ENCODE measurements at places on chromosomes 12 and 14.

GRCh38 chr14:47966076-47966810 is 290.8 kb upstream of the MDGA2 start:
- no peak for DNase-seq

GRCh38 chr14:101254805-101255764 is 306.2 kb upstream of the DIO3 start:
- no peak for DNase-seq

DNA sequence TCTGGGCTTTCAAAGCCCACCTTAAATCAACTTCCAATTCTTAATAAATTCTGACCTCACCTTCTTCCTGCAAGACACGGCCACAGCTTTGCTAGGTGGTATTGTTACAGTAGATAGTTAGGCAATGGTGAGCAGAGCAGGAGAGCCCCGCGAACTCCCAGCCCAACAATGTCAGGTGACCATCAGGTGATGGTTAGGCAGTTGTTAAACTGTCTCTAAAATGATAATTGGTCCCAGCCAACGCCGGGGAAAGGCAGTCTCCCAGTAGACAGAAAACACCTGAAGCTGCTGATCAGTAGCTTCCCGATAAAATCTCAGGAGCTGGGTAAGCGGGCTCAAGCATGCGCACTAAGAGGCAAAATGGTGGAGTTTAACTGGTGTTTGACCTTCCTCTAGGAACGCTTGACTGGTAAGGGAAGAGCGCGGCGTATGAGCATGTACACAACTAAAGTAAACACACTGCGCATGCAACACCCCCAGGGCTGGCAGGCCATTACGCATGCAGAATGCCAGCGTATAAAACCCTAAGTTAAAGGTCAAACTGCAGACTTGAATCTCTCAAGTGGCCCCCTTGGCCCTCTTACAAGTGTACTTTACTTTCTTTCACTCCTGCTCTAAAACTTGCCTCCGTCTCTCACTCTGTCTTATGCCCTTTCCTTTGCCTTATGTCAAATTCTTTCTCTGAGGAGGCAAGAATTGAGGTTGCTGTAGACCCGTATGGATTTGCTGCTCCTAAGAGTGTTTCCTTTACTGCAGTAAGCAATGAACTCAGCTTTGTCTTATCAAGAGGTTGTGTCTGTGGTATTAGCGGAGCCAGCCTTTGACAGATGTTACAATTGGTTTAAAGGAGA is 113.5 kb downstream of the C12orf75 start:
- no peak for DNase-seq

DNA sequence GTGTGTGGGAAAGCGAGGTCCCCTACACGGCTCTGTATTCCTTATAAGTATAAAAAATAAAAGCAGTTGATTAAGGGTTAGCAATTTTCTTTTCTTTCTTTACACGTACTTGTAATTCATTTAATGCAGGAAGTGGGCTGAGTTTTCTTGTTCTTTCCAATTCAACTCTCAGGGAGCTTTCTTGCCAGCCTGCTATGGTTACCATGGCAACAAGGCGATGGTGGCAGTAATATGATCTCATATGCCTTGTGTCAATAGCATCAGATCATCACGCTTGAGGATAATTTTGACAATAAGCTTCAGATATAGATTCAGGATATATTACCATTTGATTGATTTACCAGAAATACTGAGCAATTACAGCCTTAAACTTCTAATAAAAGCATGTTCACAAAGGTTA is 466.5 kb downstream of the APAF1 start:
- DNase-seq: no peak

GRCh38 chr14:68955164-68955850 is 23.8 kb downstream of the ACTN1 start:
- no peak for DNase-seq

- no peak for DNase-seq
These were observed 25.4 kb downstream of the HSPB8 start for GRCh38 chr12:119204131-119204530.

DNA sequence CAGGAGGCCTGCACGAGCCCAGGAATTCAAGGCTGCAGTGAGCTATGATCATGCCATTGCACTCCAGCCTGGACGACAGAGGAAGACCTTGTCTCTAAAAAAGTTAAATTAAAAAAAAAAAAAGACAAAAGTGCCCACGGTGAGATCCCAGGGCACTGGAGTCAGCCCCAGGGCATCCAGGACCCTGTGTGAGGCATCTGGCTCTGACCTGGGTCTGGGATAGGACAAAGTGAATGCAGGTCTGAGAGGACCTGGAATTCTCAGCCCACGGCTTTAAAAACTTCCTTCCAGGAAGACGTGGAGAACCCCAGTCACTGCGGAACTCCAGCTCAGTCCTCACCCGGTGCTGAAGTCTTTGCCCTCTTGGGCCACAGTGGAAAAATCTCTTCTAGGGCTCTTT is 33.1 kb downstream of the PHETA1 start:
- DNase-seq: no peak

DNA sequence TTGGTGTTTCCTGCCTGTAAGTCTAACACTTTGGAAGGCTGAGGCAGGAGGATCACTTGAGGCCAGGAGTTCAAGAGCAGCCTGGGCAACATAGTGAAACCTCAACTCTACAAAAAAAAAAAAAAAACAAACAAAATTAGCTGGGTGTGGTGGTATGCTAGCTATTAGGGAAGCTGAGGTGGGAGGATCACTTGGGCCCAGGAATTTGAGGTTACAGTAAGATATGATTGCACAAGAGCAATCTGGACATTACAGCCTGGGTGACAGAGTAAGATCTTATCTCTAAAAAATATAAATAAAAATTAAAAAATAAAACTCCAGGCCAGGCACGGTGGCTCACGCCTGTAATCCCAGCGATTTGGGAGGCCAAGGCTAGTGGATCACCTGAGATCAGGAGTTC is 39.8 kb upstream of the CMKLR1 start:
- DNase-seq: no peak

DNA sequence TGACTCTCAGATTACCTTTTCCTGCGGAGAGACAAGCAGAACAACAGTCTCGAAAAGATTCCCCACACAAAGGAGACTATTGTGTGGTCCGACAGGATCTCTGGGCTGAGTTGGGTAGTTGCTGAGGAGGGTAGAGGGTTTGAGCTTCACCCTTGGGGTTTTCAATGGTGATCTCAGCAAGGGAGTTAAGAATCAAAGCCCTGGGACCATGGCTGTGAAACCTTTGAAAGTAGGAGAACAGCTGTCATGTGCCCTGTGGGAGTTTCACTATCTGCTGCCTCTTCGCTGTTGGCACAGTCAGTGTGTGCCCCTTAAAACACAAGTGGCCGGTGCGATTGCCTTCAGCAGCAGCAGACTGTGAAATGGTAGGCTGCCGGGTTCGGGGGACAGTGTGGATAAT is 14.2 kb upstream of the PLEK2 start:
- no peak for DNase-seq

DNA sequence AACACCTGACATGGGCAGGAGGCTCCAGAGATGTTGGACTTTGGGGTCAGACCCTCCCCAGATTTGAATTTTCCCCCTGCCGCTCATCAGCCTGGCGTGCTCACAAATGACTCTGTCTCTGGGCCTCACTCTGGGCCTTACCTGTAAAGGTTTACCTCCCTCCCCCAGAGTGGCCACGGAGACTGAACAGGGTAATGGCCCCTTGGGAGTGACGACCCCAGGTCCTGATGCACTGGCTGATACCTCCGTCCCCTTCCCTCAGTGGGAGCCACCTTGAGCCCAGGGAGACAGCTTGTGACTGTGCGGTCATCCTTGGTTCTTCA is 7.0 kb downstream of the SLC25A29 start:
- no peak for DNase-seq

- no peak for DNase-seq
These were observed 286.2 kb downstream of the RAD51B start for GRCh38 chr14:68105816-68106215.

GRCh38 chr12:119630223-119630780 is 36.7 kb downstream of the TMEM233 start:
- DNase-seq: no peak

DNA sequence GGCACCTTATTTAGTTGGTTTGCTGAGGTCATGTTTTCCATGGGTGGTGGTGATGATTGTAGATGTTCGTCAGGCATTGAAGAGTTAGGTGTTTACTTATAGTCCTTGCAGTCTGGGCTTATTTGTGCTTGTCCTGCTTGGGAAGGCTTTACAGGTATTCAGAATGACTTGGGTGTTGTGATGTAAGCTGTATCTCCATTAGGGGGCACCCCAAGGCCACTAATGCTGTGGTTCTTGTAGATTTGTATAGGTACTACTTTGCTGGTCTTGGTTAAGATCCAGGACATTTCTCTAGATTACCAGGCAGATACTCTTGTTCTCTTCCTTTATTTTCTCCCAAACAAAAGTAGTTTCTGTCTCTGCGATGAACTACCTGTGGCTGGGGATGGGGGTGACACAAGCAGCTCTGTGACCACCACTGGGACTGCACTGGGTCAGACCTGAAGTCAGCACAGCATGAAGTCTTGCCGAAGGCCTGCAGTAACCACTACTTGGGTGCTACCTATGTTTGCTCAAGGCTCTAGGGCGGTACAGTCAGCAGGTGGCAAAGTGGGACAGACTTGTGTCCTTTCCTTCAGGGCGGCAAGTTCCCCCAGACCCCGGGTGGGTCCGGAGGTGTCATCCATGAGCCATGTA is 35.8 kb upstream of the FBXO33 start:
- DNase-seq: no peak

GRCh38 chr12:52818388-52818787 is 4.5 kb upstream of the KRT4 start:
- DNase-seq: no peak

- no peak for DNase-seq
These were observed 24.6 kb downstream of the TMEM19 start for GRCh38 chr12:71710276-71711125.

- DNase-seq: no peak
These were observed 42.7 kb downstream of the SYNE2 start for GRCh38 chr14:63895510-63895909.

- DNase-seq: no peak
These were observed 18.1 kb upstream of the KSR2 start for GRCh38 chr12:117986705-117987469.

GRCh38 chr12:53862831-53863230 is 75.8 kb upstream of the HOXC13 start:
- no peak for DNase-seq

DNA sequence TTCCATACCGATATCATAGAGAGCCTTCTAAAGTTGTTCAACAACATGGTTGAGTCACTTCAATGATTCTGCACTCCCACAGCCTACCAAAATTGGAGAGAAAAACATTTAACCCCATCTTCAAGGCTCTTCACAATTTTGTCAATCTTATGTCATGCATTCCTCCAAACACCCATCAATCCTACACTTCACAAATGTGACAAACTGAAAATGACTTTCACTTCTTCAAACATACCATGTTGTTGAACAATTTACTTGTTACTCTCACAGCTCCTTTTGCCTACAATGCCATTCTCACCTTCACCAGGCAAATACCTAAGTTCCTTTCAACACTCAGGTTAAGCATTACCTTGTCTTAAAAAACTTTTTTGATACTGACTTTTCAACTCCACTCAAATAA is 88.0 kb downstream of the OSBPL8 start:
- DNase-seq: no peak

DNA sequence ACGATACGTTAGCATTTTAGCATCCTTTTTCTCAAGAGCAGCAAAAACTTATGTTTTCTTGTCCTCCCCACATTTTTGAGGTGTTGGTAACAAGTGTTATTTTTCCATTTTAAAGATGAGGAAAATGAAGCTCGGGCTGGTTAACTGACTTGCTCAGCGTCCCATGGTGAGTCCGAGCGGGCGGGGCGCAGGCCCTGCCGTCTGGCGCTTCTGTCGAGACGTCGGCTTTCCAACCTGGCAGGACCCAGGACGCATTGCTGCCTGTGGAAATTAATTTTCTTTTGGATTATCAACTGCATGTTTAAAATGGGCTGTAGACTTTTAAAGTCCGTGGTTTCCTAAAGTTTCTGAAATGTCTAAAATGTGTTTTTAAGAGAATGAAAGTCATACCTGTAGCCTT is 30.4 kb downstream of the XRCC3 start:
- no peak for DNase-seq

All from GM12892 (cell line).